ENCODE measurements at places on chromosomes 13 and 19.

DNA sequence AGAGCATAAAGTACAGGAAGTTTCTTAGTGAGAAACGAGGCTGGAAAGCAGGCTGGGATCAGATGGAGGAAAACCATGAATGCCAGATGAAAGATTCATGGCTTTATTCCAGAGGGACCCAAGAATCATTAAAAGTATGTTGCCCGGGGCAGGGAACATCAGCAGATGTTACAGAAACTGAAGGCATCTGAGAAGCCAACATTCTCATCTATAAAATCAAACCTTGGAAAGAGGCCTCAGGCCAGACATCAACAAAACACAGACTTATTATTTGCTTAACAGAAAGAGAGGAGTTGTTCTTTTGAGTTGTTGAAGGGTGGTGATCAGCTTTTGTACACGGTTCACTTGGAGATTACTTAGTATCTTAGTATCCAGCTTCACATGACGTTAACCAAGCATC, 543.6 kb downstream of the RFC3 start:
- no peak overlapping the region for H3K4me3 ChIP-seq
- no peak overlapping the region for H3K27ac ChIP-seq
- ATAC-seq: no peak
- no peaks in the 10 kb centered on the region for H3K27me3 ChIP-seq
- no peaks in the 10 kb centered on the region for H3K4me1 ChIP-seq
- no peaks in the 10 kb centered on the region for H3K36me3 ChIP-seq

DNA sequence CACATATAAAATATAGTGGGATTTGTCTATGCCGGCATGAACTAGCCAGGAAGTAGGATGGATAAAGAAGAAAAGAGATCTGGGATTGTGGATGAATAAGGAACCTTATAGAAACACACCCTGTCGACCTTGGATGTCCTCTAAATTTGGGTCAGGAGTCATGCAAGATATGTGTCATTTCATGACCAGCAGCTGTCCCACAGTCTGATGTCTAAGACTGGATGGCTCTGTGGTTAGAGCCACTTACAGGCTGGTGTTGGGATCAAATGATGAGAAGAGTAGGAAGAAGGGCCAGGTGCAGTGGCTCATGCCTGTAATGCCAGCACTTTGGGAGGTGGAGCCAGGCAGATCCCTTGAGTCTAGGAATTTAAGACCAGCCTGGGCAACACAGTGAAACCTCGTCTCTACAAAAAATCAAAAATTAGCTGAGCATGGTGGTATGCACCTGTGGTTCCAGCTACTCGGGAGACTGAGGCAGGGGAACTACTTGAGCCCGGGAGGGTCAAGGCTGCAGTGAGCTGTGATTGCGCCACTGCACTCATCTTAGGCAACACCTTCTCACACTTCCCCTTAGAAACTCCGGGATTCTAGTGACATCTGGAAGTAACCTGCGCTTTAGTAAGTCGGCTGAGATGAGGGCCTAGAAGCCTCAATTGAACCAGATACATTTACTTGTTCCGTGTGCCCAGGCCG, 30.8 kb downstream of the TMED1 start:
- peak; percentile 28 for ATAC-seq
- no peak overlapping the region for H3K4me3 ChIP-seq
- peak overlapping the region; percentile 82 for H3K27ac ChIP-seq
- H3K36me3 ChIP-seq: peaks cover 80% of the 10 kb centered on the region
- peaks cover 15% of the 10 kb centered on the region for H3K4me1 ChIP-seq

GRCh38 chr19:28427376-28428083, 785.4 kb downstream of the UQCRFS1 start:
- ATAC-seq: no peak
- H3K4me3 ChIP-seq: no peak overlapping the region
- H3K36me3 ChIP-seq: no peaks in the 10 kb centered on the region
- H3K27me3 ChIP-seq: no peaks in the 10 kb centered on the region
- no peaks in the 10 kb centered on the region for H3K4me1 ChIP-seq

- peak overlapping the region; percentile 18 for H3K27ac ChIP-seq
- H3K4me1 ChIP-seq: peaks cover 7% of the 10 kb centered on the region
- H3K4me3 ChIP-seq: no peak overlapping the region
- no peak for ATAC-seq
- no peaks in the 10 kb centered on the region for H3K36me3 ChIP-seq
Measured at GRCh38 chr13:109700176-109700575, 86.2 kb downstream of the IRS2 start.

DNA sequence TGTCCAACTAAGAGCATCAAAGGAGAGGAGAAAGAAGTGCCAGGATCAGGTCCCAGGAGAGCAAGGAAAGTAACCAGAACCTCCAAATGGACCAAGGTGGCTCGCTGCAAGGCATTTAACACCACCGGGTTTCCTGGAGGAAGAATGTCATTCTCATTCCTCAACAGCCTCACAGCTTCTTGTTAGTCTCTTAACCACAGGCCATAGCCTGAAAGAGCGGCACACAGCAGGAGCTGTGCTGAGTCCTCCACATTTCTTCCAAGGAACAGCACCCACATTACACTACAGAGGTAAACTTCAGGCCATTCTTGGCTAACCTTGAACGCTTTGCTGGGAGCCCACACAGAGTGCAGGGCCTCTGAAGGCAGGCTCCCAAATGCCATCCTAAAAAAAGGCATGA, 23.6 kb downstream of the DOCK9 start:
- peaks cover 11% of the 10 kb centered on the region for H3K4me1 ChIP-seq
- H3K36me3 ChIP-seq: peaks cover 42% of the 10 kb centered on the region
- H3K27ac ChIP-seq: peak overlapping the region; percentile 5
- H3K4me3 ChIP-seq: no peak overlapping the region
- no peak for ATAC-seq
- H3K27me3 ChIP-seq: no peaks in the 10 kb centered on the region

DNA sequence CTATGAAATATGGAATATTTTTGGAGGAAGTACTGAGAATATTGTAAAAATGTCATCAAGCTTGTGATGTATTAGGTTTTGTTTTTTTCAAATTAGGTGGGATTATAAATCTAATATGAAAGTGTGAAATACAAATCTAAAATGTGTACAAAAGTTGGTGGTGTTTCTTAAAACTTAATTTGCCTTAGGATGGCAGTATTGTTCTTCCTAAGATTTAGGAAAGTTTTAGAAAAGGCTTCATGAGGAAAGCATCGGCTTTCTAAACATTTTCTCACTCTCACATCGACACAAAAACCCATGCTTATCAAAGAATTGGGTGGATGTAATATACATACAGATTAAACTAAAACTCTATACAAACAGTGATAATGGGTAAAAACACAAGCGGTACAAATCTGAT, 972.0 kb upstream of the PCDH20 start:
- H3K4me1 ChIP-seq: no peaks in the 10 kb centered on the region
- no peaks in the 10 kb centered on the region for H3K27me3 ChIP-seq
- no peak overlapping the region for H3K4me3 ChIP-seq
- no peaks in the 10 kb centered on the region for H3K36me3 ChIP-seq
- no peak overlapping the region for H3K27ac ChIP-seq
- ATAC-seq: no peak
